Activated naive CD4-positive, alpha-beta T cell (primary cell): ENCODE measurements at places on chromosomes 1 and 21.

DNA sequence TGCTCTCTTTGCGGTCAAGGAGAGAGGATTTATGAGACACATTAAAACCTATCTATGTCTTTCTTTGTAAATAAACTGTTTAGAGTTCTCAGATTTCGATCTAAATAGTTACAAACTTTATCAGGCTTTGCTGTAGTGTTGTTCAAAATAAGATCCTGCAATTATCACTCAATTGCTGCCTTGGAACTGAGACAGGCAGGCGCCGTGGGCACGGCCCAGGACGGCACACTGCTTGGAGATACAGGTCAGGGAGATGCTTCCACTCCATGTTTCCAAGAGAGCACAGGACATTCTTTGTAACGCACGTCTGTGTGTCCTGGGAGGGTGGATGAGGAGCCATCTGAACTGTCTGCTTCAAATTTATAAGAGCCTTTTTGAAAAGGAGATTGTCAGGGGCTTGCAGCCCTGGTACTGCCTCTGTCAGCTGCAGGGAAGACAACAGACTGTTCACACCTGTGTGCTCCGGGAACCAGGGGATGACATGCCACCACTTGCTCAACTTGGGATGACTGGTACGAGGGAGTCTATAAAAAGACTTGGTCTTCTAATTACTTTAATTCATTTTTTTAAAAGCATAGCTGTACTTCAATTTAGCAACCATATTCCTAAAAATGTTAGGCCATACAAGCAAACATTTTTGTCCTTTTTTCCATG is 472.9 kb upstream of the RUNX1 start:
- no peak for DNase-seq

DNA sequence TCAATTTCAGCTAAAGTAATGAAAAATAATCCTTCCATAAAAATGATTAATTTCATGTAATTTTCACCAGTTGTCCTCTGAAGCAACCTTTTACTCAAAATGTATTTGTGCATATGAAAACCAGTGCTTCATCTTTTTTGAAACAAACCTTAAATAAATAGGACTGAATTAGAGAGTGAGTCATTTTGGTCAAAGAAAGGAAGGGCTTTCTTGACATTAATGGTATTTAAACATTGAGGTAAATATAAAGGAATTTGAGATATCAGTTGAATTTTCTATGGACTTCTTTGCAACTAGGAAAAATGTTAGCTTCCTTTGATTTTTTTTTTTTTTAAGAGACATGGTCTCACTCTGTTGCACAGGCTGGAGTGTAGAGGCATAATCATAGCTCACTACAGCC is 38.7 kb downstream of the SNX7 start:
- DNase-seq = no peak

DNA sequence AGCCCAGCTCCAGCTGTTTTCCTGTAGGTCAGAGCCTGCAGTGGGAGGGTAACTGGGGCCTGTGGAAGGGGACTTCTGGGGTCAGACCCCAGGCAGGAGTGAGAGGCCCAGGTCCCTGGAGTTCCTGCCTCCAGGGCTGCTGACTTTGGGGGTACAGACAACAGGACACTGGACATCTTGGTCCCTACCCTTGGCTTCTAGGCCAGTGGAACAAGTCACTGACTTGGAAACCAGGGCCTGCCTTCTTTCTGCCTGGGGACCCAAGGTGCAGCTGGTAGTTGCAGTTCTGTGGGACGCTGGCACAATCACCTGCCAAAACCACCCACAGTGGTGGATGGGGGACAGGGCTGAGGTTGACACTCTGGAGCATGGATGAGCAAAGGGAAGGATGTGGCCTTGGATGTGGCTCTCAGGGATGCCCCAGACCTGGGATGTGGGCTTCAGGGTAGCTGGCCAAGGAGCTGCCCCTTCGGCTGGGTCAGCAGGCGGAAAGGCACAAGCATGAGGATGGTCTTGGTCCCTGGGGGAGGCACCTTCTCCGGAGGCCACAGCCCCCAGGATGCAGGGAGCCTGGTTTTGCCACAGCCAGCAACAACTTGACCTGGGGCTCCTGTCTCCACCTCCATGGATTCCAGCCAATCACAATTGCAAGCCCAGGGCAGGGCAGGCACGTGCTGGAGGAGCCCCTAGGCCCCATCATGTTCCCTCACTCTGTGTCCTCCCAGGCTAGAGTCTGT is 5.8 kb downstream of the JMJD4 start:
- DNase-seq = no peak

DNA sequence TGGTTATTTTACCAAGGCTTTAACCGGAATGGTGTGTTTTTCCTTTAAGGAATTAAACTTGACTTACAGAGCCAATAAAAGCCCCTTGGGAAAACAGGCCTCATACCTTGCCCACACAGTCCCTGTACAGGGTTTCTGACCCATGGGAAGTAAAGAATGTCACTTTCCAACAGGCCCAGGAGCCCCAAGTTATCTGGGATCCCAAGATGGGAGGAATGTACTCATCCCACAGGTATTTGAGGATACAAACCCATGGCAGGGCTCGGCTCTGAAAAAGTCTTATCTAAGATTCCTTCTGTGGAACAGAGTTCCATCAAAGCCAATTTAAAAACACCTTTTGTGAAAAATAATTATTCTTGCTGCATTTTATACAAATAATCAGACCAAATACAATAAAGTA is 15.3 kb upstream of the COX20 start:
- DNase-seq = no peak

- no peak for DNase-seq
These were observed 35.2 kb downstream of the RRP1 start for GRCh38 chr21:43824333-43825241.

GRCh38 chr1:11434501-11434900 is 44.5 kb upstream of the DISP3 start:
- DNase-seq = no peak

GRCh38 chr1:43285269-43285990 is at the start of gene C1orf210:
TSS of gene C1orf210 (minus strand) at chr1:43285581. CDS start at chr1:43283270, 2,311 bp downstream.
- DNase-seq = no peak

GRCh38 chr1:233828480-233828879 is 76.0 kb upstream of the SLC35F3 start:
- DNase-seq = no peak

DNA sequence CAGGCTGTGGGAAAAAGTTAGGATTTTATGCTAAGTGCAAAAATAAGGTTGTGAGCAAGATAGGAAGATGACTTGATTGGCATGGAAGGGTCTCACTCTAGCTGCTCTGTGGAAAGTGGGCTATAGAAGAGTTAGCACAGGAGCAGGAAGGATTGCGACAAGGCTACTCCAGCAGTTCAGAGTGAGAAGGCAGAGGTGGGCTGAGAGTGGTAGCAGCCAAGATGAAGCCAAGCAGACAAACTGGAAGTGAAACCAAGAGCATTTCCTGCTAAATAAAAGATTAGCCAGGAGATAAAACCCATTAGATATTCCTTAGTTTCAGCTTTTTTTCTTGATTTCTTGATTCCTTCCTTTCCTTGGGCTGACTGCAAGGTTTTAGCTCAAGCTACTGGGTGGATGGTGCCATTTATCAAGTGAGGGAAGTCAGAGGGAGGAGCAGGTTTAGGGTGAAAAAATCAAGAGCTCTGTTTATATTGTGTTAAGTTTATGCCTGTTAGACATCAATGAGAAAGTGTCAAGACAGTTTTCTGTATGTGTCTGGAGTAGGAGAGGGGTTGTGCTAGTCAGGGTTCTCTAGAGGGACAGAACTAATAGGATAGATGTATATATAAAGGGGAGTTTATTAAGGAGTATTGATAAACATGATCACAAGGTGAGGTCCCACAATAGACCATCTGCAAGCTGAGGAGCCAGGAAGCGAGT is 33.1 kb upstream of the ZNF644 start:
- no peak for DNase-seq

GRCh38 chr1:24727501-24728216 is 17.6 kb upstream of the CLIC4 start:
- DNase-seq = no peak

- no peak for DNase-seq
These were observed 7.9 kb downstream of the SH3BGRL3 start for GRCh38 chr1:26287811-26288210.

DNA sequence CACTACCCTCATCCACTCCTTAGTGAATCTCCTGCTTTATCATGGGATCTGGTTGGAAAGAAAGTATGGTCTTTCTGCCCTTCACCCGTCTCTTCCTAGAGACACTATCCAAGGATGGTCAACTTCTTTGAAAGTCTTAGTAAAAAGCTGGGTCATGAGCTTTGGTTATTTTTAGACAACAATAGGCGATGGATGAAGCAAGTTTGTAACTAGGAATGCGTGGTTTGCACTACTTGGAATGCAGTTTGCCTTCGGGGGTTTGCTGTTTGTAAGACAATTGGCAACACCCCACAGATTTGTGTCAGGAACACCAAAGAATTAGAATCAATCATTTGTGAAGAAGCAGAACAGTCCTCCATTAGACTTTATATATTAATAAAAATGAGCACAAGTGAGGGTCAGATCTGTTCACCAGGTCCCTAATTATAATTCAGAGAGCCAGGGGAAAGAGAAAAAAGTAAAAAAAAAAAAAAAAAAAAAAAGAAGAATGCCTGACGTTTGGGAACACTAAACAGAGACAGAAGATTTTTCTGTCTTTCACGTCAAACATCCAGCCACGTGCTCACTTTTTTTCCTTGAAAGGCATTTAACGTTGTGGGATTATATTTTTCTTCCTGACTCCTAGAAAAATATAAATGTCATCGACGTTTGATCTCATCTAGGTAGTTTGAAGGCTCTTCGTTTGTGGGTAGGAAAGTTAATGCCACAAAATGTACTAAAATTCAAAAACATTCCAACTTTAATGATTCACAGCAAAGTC is 60.7 kb upstream of the BTG3 start:
- DNase-seq = no peak

DNA sequence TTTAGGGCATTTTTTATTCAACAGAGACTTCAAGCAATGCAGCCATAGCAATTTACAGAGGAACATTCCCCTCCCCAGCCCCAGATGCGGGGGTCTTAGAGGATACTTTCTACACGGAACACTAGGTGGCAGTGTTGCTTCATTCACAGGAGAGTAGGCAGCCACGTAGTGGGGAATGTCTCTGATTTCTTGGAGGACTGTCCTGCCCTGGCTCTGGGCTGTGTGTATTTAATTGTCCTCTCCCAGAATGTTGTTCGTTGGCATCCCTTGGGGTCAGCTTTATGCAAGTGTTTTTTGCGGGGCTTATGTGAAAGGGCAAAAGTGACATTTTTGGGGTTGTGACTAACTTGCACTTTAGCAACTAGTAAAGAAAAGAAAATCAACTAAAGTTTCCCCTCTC is 96.9 kb downstream of the PAPPA2 start:
- DNase-seq = no peak

- DNase-seq = no peak
These were observed 699 bp upstream of the RGS2 start for GRCh38 chr1:192808163-192808517.

GRCh38 chr1:248906753-248907661 is 972 bp downstream of the PGBD2 start:
- no peak for DNase-seq

GRCh38 chr1:153698020-153698922 is 19.8 kb downstream of the NPR1 start:
- DNase-seq = no peak

- DNase-seq = no peak
These were observed 3.2 kb downstream of the SDC3 start for GRCh38 chr1:30905403-30905802.

DNA sequence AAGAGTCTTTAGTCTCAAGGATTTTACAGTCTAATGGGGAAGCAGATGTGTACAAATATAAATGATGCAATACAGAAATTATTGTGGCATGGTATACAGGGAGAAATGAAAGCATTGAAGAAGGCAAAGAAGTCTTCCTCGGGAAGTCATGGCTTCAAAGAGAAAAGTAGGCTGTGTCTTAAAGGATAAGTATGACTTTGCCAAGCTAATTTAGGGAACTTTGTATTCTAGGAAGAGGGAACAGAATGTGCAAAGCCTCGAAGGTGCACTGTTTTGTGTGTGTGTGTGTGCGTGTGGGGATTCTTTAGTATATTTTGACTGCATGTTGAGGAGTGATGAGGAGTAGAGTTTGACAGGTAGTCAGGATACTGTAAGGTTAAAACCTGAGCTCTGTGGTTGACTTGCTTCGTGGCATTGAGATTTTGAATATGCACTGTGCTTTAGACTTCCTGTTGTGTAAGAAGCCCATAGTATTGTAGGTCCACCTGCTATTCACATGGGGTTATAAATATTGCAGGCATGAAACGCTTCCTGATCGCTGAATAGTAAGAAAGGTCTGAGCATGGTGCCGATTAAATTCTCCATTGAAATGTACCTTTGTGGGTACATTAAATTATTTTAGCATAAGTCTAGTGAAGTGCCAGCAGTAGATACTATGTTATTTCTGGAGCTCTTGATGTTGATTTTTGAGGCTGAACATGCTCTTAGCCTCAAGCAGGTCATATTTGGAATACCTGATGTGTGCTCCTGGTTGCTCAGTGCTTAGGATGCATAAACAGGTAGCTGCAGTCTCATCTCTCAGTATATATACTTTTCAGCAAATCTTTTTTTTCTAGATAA is 8.0 kb downstream of the SMAP2 start:
- DNase-seq = no peak

- no peak for DNase-seq
These were observed 34.8 kb downstream of the CASZ1 start for GRCh38 chr1:10761503-10762152.

DNA sequence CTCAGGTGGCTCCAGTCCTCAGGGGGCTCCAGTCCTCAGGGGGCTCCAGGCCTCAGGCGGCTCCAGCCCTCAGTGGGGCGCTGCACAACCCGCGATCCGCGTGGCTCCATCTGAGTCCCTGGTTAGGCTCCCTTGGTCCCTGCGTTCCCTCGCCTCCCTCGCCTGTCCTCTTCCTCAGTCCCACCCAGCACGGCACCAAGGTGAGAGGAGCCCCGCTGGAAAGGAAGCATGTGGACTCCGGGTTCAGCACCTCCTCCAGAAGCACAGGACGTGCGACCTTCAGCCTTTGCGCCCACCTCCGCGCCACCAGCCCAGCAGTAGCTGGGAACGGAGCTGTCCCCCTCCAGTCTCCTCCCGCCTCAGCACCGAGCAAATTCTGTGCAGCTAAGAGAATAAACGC is 8.1 kb upstream of the OR2M5 start:
- DNase-seq = no peak
